ENCODE measurements at places on chromosomes 7 and 10. TPM values are rescaled to one million over a fixed set of nuclear protein-coding genes. Genes with fewer than 3 reads are reported as not detected.

Gene AGR2
- total RNA-seq: not detected

Gene TMEM196
- not detected for total RNA-seq

Gene PRLHR
- not detected for total RNA-seq

Gene PRSS37
- not detected for total RNA-seq

Gene ITGB8
- total RNA-seq: 5.1 TPM

Gene IGFBP1
- 0.26 TPM for total RNA-seq

Gene NYAP1
- 4.2 TPM for total RNA-seq

Gene CAV2
- total RNA-seq: 270 TPM

Gene GIMAP5
- total RNA-seq: 4.4 TPM

Gene UFSP1
- total RNA-seq: 2.6 TPM

Gene PAX4
- total RNA-seq: not detected
